Activated CD8-positive, alpha-beta memory T cell treated with anti-CD3 and anti-CD28 coated beads for 1 hour (primary cell): ENCODE measurements at places on chromosomes 2 and 18.

GRCh38 chr18:79156327-79156726, 87.1 kb downstream of the ATP9B start:
- no peak for DNase-seq

- no peak for DNase-seq
Observed at GRCh38 chr18:13611601-13612195, 114.7 kb downstream of the FAM210A start.

DNA sequence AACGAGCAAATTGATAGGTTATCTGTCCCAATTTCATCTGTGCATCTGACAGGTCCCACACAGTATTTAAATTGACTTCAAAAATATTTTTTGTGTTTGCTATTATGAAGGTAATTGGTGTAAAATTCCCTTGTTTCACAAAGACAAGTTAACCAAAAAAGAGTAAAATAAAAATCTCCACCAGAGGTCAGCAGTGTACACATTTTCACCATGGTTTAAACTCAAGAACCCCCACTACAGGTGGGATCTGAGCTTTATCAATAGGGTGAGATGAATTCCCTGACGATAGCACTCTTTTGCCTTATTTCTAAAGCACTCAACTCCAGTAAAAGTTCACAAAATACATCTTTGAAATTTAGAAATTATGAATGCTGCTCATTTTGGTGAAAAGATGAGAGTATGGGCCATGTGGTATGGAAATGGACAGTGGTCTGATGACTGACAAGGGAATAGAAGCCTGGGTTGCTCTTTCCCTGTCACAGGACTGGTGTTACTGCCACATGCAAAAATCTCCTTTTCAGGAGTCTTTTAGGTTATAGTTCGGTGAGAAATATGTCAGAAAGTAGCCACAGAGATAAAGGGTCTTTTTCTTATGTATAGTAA, 68.0 kb downstream of the SERPINB8 start:
- no peak for DNase-seq

- DNase-seq: no peak
Observed at GRCh38 chr2:190693533-190694232, 44.8 kb downstream of the NAB1 start.

DNA sequence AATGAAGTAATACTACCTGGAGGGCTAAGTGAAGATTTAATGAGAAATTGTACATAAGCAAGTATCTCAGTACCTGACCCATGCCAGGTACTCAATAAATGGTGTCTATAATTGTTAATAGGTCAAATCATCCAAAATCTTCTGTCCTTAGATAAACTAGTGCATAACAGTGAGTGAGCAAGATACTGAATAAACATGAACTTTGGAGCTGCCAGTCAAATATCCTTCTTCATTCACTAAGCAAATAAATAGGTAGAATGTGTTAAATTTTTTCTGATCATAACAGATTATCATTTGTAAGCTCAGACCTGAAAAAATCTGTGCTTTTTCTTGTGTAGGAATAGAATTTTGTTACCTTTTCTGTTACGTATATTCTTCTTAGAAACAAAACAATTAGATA, 39.6 kb downstream of the RAB3GAP1 start:
- no peak for DNase-seq

- DNase-seq: no peak
Observed at GRCh38 chr18:10410472-10411308, 43.7 kb upstream of the APCDD1 start.

DNA sequence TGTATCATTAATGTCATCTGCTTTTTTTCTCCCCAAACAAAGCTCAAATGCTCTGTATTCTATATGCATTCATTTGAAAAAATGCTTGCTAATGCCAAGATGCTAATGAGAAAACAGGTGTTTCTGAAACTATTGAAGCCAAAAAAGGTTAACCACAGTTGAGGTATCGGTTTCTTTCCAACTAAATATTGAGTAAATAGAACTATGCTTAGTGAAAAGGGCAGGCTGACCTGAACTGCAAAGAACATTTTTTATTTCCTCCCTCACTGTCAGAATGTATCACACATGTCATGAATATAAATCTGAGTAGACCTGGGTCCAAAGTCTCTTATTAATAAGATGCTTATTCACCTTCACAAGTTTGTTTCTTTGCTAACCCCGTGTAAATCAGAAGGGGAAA, 866.6 kb downstream of the CPS1 start:
- DNase-seq: no peak

DNA sequence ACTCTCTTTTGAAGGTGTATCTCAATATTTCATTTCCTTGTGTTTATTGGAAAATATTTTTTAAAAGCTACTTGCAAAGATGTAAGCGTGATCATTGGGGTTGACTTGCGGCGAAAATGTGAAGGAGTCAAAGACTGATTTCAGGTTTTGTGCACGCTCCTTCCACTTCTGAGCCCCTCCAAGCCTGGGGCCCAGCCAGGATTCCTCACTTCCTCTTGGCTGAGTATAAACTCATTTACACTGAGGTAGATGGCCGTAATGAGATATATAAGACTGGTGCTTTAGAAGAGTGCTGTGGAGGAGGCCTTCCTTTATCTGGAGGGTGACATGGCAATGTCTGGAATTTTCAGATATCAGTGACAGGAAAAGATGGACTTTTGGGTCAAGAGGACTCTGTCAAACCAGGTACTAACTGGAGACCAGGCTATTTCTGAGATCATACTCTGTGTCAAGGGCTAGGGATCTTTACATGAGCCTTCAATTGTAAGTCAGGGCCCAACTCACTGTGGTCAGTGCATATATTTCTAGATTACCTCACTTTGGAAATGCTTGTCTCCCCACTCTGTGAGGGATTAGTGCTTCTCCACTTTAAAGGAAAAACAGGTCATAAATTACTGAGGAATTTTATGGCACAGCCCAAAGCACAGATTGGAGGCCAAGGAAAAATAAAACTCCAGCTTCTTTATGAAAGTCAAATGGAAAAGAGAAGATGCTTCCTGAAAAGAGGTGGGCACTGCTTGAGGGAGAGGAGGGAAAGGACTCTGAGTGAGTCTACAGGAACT, 22.8 kb downstream of the PRKCE start:
- DNase-seq: no peak

- DNase-seq: no peak
Observed at GRCh38 chr2:6831229-6831628, 34.5 kb downstream of the CMPK2 start.

DNA sequence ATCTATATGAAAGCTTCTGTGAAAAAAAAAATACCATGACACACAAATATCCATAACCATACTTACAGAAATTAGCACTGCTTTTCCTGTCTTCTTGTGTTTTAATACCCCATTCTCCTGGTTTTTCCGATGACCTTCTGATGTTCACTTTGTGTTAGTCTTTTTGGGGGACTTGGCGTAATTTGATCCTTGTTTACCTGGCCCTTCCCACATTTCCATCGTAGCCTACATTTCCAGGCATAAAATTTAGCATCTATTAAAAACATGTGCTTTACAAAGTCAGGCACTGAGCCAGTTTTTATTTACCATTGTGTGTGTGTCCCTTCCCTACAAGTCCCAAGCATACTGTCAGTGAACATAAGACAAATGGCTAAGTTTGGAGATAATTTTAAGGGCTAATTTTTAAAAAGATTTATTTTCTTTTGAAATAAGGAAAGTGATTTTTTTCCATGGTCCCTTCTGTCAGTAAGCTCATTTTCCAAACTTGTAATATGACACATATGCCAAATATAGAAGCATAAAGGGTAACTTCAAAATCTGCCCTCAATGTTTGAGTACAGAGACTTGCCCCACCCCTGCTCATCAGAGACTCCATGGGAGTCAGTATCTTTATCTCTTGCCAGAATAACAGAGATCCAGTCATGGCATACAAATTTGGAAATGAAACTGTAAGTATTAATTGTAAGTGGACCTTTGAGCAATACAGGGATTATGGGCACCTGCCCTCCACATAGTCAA, 27.3 kb downstream of the SESTD1 start:
- DNase-seq: no peak

DNA sequence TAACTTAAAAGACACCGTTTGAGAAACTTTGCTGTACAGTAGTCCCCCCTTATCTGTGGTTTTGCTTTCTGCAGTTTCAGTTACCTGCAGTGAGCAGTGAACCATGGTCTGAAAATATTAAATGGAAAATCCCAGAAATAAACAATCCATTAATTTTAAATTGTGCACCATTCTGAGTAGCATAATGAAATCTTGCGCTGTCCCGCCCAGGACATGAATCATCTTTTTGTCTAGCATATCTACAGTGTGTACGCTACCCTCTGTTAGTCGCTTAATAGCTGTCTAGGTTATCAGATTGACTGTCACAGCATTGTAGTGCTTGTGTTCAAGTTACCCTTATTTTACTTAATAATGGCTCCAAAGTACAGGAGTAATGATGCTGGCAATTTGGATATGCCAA, 6.1 kb downstream of the ARPC2 start:
- DNase-seq: no peak

DNA sequence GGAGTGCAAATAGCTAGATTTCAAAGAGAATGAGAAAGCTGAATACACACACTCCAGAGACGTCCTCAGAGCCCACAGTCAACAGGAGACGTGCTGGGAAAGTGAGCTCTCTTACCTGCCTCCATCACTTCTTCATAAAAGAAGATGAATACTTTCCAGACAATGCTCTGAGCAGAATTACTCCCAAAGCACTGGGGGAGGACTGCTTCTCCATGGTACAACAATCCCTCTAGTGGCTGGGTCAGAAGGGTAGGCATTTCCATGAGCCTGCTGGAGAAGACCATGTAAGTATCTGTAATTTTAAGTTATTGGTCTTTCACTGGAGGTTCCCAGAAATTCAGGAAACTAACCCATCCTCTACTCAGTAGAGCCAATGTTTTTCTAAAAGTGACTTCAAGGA, 190.3 kb downstream of the RBM43 start:
- DNase-seq: no peak

DNA sequence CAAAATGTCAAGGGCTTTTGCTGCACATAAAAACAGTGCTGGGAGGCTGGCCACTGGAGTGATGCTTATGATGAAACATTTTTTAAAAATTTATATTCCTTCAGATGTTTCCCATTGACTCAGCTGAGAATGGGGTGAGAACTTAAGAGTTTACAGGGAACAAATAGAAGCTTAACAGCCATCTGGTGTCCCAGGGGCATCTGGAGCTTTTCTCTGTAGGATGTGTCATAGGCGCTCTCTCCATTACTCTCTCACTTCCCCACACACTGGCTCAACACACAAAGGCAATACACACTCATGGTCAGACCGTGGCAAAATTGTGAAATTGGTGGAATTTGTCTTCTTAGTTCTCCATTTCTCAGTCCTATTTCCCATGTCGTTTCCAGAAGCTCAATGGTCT, 783.1 kb upstream of the LRRTM1 start:
- DNase-seq: no peak

- no peak for DNase-seq
Observed at GRCh38 chr2:65097844-65098243, 32.1 kb downstream of the RAB1A start.

DNA sequence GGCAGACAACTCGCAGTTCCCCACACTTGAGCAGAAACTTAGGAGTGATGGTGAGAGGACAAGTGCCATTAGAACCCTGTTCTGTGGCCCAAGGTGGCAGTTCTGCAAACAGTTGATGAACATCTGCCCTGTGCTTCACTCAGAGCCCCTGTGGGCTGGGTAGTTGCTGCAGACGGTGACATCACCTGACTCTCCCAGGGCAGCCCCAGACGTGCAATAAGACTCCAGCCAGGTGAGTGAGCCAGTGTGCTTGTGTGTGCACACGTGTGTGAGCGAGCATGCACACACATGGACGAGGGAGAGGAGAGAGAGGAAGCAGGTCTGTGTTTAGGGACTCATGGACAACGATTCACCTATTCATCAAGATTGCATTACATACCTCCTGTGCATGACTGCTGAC, 136.0 kb upstream of the GLI2 start:
- no peak for DNase-seq

DNA sequence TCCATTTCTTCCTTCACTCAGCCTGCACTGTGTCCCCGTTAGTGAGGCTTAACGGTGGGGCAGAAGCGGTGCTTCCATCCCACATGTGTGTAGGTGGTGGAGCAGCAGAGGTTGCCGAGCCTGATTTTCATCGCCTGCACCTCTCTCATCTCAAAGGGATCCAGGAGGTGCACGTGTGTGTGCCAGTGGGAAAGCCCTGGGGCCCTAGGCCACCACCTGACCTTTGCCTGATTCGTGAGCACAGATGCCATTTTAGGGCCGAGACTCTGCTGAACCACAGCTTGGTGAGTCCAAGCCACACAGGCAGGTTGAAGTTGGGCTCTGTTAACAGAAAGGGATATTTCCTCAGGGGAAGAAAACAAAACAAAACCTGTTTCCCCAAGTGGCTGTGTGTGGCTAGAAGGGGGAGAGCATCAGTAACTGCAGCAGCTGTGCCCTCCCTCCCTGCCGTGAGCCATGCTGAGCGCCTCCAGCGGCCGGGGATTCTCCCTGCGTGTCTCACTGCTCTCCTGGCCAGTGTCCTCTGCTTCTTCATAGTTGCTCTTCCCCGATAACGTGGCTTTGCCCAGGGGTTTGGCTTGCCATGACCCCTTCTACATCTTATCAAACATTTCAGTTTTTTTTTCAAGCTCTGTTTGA, 81.5 kb downstream of the MAPRE2 start:
- DNase-seq: no peak

DNA sequence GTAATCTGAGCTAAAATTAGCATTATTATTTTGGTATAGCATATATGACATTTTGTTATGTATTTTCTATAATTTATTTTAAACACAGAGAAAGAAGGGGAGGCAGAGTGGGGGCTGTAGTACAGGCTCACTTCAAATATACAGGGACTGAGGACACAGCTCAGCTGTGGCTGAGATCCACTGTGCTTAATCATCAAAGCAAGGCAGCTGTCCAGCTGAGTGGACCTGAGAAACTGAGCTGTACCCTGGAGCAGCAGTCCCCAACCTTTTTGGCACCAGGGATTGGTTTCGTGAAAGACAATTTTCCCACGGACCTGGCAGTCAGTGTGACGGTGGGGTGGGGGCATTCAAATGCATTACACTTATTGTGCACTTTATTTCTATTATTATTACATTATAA, 687.2 kb downstream of the RNF144A start:
- DNase-seq: no peak

GRCh38 chr2:151171186-151171585, 90.5 kb downstream of the RBM43 start:
- DNase-seq: no peak

- DNase-seq: no peak
Observed at GRCh38 chr2:167318581-167318980, 430.3 kb downstream of the XIRP2 start.

DNA sequence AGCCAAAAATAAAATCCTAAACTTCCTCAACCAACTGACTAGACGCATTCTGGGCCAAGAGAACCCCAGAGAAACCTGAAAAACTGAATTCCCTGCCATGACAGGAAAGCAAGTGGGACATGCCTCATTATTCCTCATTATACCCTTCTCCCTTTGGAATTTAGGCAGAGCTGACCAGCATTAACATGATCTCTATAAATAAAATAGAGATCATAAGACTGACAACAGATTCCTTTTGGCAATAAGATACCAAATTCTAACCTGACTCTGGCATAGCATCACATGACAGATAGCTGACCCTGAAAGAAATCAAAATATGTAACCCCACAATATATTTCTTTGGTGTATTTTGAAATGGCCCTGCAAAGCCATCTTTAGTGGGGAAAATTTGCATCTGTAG, 277.8 kb upstream of the SLC14A2 start:
- DNase-seq: no peak

GRCh38 chr18:10804126-10804525, 278.3 kb downstream of the NAPG start:
- no peak for DNase-seq
